ENCODE measurements at places on chromosomes 1 and 21. TPM values are rescaled to one million over a fixed set of nuclear protein-coding genes. Genes with fewer than 3 reads are reported as not detected.
A peak's percentile ranks its signal among the peaks of the same experiment; 100 is the strongest.

GRCh38 chr1:246460406-246460805 is 46.7 kb downstream of the SMYD3 start:
- H3K36me3 ChIP-seq, result peaks cover 5% of the 10 kb centered on the region
- no peak for DNase-seq

DNA sequence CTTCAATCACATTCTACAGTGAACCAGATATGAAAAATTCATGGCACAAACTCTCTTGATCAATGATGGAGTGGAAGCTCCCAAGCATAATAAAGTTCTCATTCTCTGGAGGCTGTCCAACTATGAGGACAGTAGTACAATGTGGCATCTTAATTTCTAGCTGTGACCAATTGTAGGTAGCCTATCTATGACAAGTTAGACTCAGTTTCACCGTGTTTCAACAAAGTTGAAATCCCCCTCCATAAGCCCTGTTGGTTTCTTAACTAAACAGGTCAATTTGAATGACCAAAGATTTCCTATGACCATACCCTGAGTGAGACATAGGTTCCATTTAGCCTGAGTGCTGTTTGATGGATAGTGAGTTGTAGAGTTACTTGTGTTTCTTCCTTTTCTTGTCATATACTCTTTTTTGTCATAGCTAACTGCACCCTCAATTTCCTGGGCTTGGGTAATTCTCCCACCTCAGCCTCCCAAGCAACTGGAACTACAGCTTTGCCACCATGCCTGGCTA is 11.8 kb downstream of the PATJ start:
- H3K27me3 ChIP-seq, result no peaks in the 10 kb centered on the region
- H3K4me3 ChIP-seq, result no peak overlapping the region
- no peak overlapping the region for H3K27ac ChIP-seq
- no peaks in the 10 kb centered on the region for H3K36me3 ChIP-seq

- DNase-seq, result no peak
- peaks cover 19% of the 10 kb centered on the region for H3K36me3 ChIP-seq
Observed at GRCh38 chr1:37983546-37983945, 6.3 kb downstream of the SF3A3 start.

- no peak overlapping the region for H3K27ac ChIP-seq
- H3K27me3 ChIP-seq, result peaks cover 69% of the 10 kb centered on the region
- H3K4me1 ChIP-seq, result peaks cover 11% of the 10 kb centered on the region
- no peak overlapping the region for H3K4me3 ChIP-seq
- no peak for DNase-seq
Observed at GRCh38 chr1:110138956-110139355, 11.3 kb upstream of the SLC6A17 start.

DNA sequence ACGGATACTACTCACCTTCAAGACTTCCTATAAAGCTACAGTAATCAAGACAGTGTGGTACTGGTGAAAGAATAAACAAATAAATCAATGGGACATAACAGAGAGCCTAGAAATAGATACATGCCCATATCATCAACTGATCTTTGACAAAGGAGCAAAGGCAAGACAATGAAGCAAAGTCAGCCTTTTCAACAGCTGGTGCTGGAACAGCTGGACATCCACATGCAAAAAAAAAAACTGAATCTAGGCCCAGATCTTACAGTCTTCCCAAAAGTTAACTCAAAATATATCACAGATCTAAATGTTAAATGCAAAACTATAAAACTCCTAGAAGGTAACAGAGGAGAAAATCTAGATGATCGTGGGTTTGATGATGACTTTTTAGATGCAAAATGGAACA is 170.3 kb downstream of the MIS18A start:
- H3K27me3 ChIP-seq, result peaks cover 20% of the 10 kb centered on the region
- no peaks in the 10 kb centered on the region for H3K4me1 ChIP-seq
- no peaks in the 10 kb centered on the region for H3K36me3 ChIP-seq
- no peak overlapping the region for H3K4me3 ChIP-seq
- H3K27ac ChIP-seq, result no peak overlapping the region

GRCh38 chr1:56576880-56577405 is 2.4 kb downstream of the PLPP3 start:
- DNase-seq, result peak; percentile 53
- no peaks in the 10 kb centered on the region for H3K36me3 ChIP-seq
- H3K27me3 ChIP-seq, result no peaks in the 10 kb centered on the region
- peak overlapping the region; percentile 98 for H3K4me3 ChIP-seq

- peak overlapping the region; percentile 94 for H3K4me3 ChIP-seq
- peak overlapping the region; percentile 97 for H3K27ac ChIP-seq
- DNase-seq, result peak; percentile 33
- H3K4me1 ChIP-seq, result peaks cover 59% of the 10 kb centered on the region
- H3K36me3 ChIP-seq, result no peaks in the 10 kb centered on the region
Observed at GRCh38 chr1:154999571-155000410, 2.8 kb upstream of the ZBTB7B start.

GRCh38 chr1:11594222-11594621 is 60.0 kb downstream of the FBXO2 start:
- peaks cover 41% of the 10 kb centered on the region for H3K27me3 ChIP-seq
- H3K4me1 ChIP-seq, result no peaks in the 10 kb centered on the region
- no peaks in the 10 kb centered on the region for H3K36me3 ChIP-seq
- no peak for DNase-seq

DNA sequence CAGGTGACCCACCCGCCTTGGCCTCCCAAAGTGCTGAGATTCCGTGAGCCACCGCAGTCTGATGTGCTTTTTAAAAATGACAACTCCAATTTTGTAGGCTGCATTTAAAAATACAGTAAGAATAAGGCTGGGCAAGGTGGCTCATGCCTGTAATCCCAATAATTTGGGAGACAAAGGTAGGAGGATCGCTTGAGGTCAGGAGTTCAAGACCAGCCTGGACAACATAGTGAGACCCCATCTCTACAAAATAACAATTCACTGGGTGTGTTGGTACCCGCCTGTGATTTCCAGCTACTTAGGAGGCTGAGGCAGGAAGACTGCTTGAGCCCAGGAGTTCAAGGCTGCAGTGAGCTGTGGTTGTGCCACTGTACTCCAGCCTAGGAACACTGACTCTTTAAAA is 23.4 kb downstream of the SLC19A2 start:
- no peak for DNase-seq
- no peak overlapping the region for H3K27ac ChIP-seq

DNA sequence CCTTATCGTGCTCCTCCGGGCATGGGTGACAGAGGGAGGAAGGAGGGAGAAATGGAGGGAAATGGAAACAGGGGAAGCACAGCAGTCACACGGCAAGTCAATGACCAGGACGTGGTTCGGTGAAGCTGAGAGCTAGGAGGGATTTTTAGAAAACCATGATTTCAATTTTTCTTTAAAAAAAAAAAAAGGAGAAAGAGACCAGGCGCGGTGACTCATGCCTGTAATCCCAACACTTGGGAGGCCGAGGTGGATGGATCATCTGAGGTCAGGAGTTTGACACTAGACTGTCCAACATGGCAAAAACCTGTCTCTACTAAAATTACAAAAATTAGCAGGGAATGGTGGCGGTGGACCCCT is 776 bp upstream of the TNFRSF9 start:
- H3K4me1 ChIP-seq, result peaks cover 28% of the 10 kb centered on the region
- DNase-seq, result no peak
- peaks cover 68% of the 10 kb centered on the region for H3K27me3 ChIP-seq
- H3K36me3 ChIP-seq, result no peaks in the 10 kb centered on the region
- H3K27ac ChIP-seq, result peak overlapping the region; percentile 70
- H3K4me3 ChIP-seq, result peak overlapping the region; percentile 80

GRCh38 chr1:26296340-26297056 is 9.9 kb downstream of the UBXN11 start:
- no peaks in the 10 kb centered on the region for H3K27me3 ChIP-seq
- H3K27ac ChIP-seq, result peak overlapping the region; percentile 91
- no peaks in the 10 kb centered on the region for H3K36me3 ChIP-seq

DNA sequence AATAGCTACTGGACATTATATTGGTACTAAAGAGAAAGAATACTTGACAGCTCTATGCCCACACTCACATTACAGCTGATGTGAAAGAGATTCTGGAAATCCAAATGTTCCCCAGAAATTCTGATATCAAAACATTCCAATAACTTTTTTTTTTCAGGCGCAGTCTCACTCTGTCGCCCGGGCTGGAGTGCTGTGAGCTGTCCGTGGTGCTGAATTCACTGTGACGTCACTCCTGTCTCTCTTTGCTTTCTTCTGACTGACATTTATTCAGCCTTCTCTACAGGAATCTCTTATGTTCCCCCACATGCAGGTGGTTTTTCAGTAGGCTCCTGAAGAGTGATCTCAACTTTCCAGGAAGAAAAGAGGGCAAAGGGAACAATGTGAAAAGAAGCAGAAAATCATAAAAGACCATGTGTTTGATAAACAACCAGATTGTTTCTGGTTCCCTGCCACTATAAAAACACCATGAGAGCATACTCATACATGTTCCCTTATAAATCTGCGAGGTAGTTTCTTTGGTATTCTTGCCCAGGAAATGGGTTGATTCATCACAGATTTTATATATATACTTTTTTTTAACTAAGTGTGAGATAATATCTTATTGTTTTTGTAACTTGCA is 6.2 kb downstream of the S100A7A start:
- peak; percentile 30 for DNase-seq
- H3K36me3 ChIP-seq, result no peaks in the 10 kb centered on the region
- peaks cover 60% of the 10 kb centered on the region for H3K27me3 ChIP-seq
- H3K27ac ChIP-seq, result no peak overlapping the region
- H3K4me1 ChIP-seq, result no peaks in the 10 kb centered on the region
- H3K4me3 ChIP-seq, result no peak overlapping the region

DNA sequence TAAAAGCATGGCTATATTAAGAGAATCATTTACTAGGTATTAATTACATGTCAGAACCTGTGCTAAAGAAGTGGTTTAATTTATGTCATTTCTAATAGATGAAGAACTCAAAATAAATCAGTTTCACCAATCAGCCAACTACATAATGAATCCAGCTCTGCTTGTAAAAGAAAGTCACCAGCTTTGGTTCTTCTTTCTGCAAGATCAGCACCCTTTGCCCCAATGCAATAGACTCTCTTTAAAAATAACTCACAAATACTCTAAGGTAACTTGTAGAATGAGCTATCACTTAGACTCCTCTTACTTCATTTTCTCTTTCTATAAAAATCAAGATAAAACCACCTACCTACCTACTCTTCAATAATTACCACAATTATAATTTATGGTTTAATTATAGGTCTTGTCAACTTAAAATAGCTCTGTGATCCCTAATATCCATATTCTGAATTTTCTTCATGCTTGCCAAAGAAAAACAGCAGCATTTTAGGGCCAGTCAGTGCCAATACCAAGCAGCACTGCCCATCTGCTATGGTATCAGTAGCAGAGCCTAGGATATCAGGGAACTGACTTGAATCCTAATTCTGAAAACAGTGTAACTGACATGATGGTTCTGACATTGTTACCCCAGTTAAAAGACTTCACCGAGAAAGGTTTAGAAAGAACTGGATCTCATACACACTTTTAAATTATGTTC is 11.3 kb downstream of the SLC19A2 start:
- H3K27ac ChIP-seq, result no peak overlapping the region
- H3K4me3 ChIP-seq, result no peak overlapping the region
- no peak for DNase-seq
- no peaks in the 10 kb centered on the region for H3K27me3 ChIP-seq
- no peaks in the 10 kb centered on the region for H3K4me1 ChIP-seq

DNA sequence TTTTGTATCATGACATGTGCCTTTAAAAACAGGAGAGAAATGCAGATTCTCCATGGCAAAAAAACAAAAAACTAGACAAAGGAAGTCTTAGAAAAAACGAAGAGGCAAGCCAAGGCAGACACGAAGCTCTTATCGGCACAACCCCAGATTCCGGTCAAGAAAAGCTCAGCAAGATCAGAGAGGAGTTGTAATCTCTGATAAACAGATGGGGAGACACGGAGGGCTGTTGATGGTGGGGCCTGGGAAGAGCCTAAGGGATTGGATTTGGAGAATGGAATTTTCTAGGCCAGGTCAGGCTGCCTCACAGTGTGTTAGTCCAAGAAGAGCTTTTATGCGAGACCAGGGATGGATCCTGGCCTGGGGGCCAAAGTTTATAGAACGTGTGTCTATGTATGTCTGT is 96.2 kb upstream of the AKT3 start:
- H3K4me1 ChIP-seq, result no peaks in the 10 kb centered on the region
- no peak overlapping the region for H3K4me3 ChIP-seq
- H3K27ac ChIP-seq, result no peak overlapping the region
- DNase-seq, result no peak

GRCh38 chr1:170307426-170307825 is 161.7 kb downstream of the NTMT2 start:
- H3K4me3 ChIP-seq, result no peak overlapping the region
- H3K27ac ChIP-seq, result no peak overlapping the region
- no peak for DNase-seq
- H3K27me3 ChIP-seq, result peaks cover 5% of the 10 kb centered on the region
- H3K4me1 ChIP-seq, result no peaks in the 10 kb centered on the region

- H3K27me3 ChIP-seq, result no peaks in the 10 kb centered on the region
- H3K4me1 ChIP-seq, result no peaks in the 10 kb centered on the region
- no peaks in the 10 kb centered on the region for H3K36me3 ChIP-seq
- H3K4me3 ChIP-seq, result no peak overlapping the region
- H3K27ac ChIP-seq, result no peak overlapping the region
Observed at GRCh38 chr21:39849014-39849655, 18.1 kb upstream of the PCP4 start.

- no peaks in the 10 kb centered on the region for H3K36me3 ChIP-seq
- DNase-seq, result peak; percentile 75
- peaks cover 57% of the 10 kb centered on the region for H3K4me1 ChIP-seq
- H3K27ac ChIP-seq, result peak overlapping the region; percentile 99
- H3K4me3 ChIP-seq, result peak overlapping the region; percentile 93
Observed at GRCh38 chr1:150561254-150561973, 12.2 kb downstream of the ADAMTSL4 start.

Gene KPRP
- not detected for polyA plus RNA-seq

Gene COL18A1
- 0.16 TPM for polyA plus RNA-seq

Gene PTGFR
- not detected for polyA plus RNA-seq

Gene ZNF683
- not detected for polyA plus RNA-seq

Gene S100A7
- polyA plus RNA-seq, result not detected
